Stimulated activated CD4-positive, alpha-beta T cell treated with anti-CD3 and anti-CD28 coated beads, TNF-alpha, amount 100 ng/mL, for 1 hour (primary cell): ENCODE measurements at places on chromosomes 3 and 15.

DNA sequence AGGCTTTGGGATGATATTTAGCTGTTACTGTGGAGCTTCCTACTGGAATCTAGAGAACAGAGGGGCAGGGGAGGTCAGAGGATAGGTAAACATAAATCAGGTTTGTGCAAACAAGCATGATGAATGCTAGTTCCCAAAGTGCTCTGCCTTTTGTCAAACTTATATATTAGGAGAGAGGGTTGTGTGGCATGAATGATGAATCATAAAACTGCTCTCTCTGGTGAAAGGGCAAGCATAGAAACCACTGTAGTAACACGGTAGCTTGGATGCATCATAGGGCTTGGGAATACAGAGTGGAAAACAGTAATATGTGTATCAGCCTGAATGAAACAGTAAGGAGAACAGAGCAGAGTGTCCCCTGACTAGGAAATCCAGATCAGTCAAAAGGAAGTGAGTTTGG lies 486.7 kb downstream of the IL5RA start:
- no peak for DNase-seq

DNA sequence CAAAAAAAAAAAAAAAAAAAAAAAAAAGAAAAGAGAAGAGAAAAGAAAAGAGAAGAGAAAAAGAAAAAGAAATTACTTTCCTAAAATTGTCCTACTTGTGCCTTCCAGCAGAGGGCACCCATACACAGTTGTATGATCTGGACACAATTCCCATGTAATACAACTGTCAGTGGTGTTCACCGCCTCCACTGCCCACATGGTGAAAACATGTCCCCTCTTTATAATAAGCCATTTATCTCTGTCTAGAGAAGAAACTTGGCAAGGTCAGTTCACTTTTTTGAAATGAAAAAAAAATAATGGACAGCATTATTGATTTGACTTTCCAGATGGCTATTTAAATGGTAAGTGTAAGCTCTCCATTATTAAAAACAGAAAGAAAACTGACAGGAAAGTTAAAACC lies 459.4 kb downstream of the GBE1 start:
- DNase-seq: no peak

GRCh38 chr15:75095594-75095993 lies 72.2 kb downstream of the PPCDC start:
- no peak for DNase-seq

GRCh38 chr15:85445361-85445760 lies 65.0 kb downstream of the AKAP13 start:
- DNase-seq: no peak

DNA sequence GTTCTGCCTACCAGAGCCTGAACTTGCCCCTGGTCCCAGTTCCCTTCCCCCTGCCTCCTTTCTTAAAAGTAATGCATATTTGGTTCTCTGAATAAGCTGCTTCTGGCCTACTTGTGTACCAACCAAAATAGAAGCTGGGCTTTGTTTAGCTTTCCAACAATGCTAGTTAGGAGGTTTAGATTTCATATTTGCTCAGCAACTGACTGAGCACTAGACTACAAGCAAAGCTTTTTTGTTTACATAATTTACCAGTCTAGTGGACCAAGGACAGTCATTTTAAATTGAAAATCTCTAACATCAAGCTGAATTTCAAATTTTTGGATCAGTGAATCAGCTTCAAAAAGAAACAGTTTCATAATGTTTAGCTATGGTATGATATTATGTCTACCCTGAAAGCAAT lies 331.2 kb downstream of the ULK4 start:
- DNase-seq: no peak

GRCh38 chr3:138271189-138271794 lies 58.4 kb downstream of the NME9 start:
- DNase-seq: no peak

DNA sequence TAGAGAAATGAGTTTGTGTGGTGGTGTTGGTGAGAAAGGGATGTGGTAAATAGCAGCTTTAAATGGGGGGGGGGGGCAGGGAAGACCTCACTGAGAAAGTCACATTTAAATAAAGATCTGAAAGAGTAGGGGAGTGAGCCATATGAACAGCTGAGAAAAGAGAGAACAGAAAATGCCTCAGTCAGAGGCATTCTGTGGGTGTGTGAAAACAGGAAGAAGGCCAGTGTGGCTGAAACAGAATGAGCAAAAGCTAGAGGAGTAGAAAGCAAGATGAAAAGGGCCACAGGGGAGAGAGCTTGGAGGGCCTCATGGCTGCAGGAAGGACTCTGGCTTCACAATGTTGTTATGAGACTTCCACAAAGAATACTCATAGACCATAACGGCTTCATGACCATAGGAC lies 783.3 kb downstream of the ZPLD1 start:
- no peak for DNase-seq

DNA sequence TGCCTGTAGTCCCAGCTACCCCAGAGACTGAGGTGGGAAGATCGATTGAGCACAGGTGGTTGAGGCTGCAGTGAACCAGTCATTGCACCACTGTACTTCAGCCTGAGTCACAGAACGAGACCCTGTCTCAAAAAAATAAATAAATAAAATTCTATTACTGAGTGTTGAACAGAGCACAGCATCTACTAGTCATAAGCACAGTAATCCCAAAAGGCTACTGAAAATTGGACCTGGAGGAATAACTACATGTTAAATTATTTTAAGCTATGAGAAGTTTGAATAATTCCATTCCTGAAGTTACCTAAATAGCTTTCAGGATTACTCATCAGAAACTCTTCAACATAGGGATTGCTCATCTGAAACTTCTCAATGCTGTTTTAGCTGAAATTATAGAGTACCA lies 43.4 kb downstream of the ARMC8 start:
- no peak for DNase-seq

GRCh38 chr15:33200444-33200843 lies 5.9 kb upstream of the FMN1 start:
- DNase-seq: no peak

- DNase-seq: no peak
Observed at GRCh38 chr3:161274691-161275298, 53.7 kb downstream of the NMD3 start.

- no peak for DNase-seq
Observed at GRCh38 chr3:177281292-177282118, 84.2 kb upstream of the TBL1XR1 start.

GRCh38 chr15:73908030-73908821 lies 18.0 kb upstream of the LOXL1 start:
- DNase-seq: no peak

DNA sequence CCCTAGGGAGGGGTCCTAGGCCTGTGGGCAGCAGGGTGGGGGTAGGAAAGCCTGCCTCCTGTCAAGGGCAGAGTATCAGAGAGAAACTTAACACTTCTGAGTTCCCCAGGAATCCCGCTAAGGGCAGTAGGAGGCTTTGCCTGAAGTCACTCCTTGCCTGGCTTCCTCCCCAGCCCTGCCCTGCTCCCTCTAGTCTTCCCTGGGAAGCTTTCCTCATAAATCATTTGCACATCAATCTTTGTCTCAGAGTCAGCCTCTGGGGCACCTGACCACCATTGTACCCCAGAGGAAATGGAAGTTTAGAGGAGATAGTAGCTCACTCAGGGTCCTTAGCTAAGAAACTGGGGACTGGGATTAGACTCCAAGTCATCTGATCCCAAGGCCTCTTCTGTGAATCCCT lies 129.4 kb upstream of the TLE3 start:
- DNase-seq: no peak

GRCh38 chr3:19250959-19251610 lies 102.8 kb downstream of the KCNH8 start:
- no peak for DNase-seq

DNA sequence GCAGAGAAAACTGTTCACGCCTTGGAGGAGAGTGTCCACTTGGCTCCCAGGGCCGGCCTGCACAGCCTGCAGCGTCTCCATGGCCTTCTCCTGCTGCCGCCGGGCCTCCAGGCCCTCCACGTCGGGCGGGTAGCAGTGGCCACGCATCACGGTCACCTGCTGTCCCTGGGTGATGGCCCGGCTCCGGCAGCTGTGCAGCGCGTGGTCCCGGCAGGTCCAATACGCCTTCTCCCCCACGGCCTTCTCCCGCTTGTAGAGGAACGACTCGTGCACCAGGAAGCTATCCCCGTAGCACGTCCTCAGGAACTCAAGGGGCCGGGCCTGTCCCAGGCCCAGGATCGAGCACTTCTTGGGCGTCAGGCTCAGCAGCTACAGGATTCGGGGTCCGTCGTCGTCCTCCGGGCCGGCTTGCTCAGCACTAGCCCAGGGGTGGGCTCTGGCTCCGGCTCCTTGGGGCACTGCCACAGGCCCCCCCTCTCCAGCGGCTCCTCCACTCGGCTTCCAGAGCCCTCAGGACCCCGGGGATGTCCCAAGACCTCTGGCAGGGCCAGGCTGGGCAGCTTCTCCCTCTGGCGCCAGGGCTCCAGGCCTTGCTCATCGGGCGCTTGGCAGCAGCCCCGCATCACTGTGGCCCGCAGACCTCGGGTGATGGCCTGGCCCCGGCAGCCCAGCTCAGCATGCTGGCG lies 83.6 kb upstream of the FXR1 start:
- DNase-seq: no peak

- DNase-seq: no peak
Observed at GRCh38 chr3:32453346-32453745, 49.3 kb downstream of the CMTM6 start.

GRCh38 chr3:62965311-62965710 lies 90.1 kb upstream of the CADPS start:
- DNase-seq: no peak

- no peak for DNase-seq
Observed at GRCh38 chr3:156762631-156763185, 63.4 kb upstream of the LEKR1 start.

DNA sequence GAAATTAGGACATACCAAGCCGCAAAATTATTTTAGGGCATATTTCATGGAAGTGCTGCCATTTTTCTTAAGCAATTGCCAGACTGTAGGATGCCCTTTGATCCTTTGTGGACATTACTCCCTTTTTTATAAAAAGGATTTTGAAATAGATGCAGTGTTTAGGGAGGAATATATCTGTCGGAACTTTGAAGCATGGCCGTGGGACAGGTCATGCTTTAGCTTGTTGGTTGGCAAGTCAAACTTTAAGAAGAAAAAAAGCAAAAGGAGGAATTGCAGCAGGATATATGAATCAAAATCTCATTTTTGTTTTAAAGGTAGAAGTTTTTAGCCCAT lies 122.1 kb downstream of the MCTP2 start:
- no peak for DNase-seq

GRCh38 chr3:113058188-113058587 lies 67.4 kb downstream of the GTPBP8 start:
- no peak for DNase-seq

- no peak for DNase-seq
Observed at GRCh38 chr3:128297401-128298138, 144.3 kb downstream of the EEFSEC start.

DNA sequence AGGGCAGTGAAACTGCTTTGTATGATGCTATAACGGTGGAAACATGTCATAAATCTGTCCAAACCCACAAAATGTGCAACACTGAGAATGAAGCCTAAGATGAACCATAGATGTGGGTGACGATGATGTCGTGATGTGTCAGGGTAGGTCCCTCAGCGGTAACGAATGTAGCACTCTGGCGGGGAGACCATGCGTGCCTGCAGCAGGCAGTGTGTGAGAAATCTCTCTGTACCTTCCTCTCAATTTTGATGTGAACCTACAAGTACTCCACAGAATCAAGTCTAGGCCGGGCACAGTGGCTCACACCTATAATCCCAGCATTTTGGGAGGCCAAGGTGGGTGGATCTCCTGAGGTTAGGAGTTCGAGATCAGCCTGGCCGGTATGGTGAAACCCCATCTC lies 268.2 kb upstream of the LYSMD4 start:
- no peak for DNase-seq

DNA sequence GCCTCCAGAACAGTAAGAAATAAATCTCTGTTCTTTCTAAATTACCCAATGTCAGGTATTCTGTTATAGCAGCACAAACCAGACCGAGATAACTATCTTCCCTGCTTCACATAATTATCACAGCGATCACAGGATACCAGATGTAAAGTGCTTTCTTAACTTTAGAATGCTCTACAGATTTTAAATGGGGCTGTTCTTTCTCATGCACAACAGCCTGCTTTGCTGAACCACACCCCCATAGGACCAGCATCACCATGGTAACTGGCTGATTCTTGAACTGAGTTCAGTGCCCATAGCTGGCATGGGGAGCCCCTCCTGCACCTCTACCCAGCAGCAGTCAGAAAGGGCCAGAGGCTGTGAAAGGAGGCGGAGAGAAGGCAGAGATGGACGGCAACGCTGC lies 7.8 kb downstream of the CD80 start:
- no peak for DNase-seq

GRCh38 chr15:74144153-74144775 lies 13.9 kb downstream of the ISLR2 start:
- no peak for DNase-seq

DNA sequence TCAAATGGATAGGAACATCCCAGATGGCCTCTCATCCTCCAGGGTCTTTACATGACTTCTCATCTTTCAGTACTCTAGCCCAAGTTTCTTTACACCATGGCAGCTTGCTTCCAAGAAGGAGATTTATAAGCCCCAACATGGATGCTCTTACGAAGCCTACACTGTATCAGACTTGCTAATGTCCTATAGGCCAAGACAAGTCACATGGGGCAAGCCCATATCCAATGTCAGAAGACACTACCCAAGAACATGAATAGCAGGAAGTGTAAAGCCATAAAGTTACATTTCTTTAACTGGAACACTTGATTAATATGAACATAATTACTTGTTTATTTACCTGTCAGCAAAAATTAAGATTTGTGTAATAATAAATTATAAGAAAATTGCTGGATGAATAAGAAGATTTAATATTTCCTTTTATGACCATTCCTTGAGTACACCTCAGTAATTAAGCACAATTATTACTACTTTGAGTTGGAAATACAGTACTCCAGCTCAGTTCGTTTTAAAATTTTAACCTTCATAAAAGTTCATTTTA lies 5.1 kb downstream of the SPESP1 start:
- no peak for DNase-seq

DNA sequence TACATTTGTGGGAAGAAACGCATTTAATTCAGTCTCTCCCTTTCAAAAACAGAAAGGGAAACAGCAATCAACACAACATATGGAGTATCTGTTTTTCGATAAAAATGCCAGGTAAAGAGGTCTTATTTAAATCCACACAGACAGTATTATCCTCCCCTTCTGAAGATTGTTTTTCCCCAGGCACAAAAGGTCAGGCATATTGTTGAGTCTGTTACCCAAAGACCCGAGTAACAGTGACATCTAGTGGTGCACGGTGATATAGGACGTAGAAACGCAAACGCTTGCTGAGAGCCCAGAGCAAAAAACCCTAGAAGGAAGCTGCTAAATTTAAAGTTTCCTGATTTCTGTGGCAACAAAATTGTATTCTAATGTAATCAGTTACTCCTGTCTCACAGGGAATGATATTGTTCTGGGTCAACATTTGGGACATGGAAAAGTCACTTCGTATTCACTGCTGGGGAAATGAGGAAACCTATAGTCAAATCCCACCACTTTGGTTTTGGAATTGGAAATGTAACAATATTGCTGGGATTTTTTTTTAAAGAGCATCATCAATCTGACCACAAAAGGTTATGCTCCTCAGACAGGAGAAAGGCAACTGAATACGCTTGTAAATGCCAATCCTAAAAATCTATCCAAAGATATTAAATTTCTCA lies 312.7 kb upstream of the CCDC54 start:
- DNase-seq: no peak

GRCh38 chr15:59298225-59298853 lies 74.3 kb downstream of the MYO1E start:
- DNase-seq: no peak

GRCh38 chr3:133106169-133106568 lies 68.0 kb downstream of the TMEM108 start:
- no peak for DNase-seq

GRCh38 chr15:52163321-52164190 lies 27.6 kb downstream of the GNB5 start:
- no peak for DNase-seq

- no peak for DNase-seq
Observed at GRCh38 chr3:148791920-148792319, 35.7 kb upstream of the CPB1 start.
